ENCODE measurements at places on chromosomes 7 and 10. TPM values are rescaled to one million over a fixed set of nuclear protein-coding genes. Genes with fewer than 3 reads are reported as not detected.

Gene SEMA3C
- 28.0 TPM for total RNA-seq

Gene PLOD3
- 66.6 TPM for total RNA-seq

GRCh38 chr7:42614636-42615035, 297.2 kb downstream of the C7orf25 start:
- no peak for DNase-seq

GRCh38 chr10:121406823-121407545, 191.3 kb downstream of the FGFR2 start:
- no peak for DNase-seq

- no peak for DNase-seq
These were observed 15.2 kb downstream of the IL2RA start for GRCh38 chr10:6046773-6047611.

GRCh38 chr7:45140827-45141226, 16.8 kb upstream of the RAMP3 start:
- DNase-seq = no peak

DNA sequence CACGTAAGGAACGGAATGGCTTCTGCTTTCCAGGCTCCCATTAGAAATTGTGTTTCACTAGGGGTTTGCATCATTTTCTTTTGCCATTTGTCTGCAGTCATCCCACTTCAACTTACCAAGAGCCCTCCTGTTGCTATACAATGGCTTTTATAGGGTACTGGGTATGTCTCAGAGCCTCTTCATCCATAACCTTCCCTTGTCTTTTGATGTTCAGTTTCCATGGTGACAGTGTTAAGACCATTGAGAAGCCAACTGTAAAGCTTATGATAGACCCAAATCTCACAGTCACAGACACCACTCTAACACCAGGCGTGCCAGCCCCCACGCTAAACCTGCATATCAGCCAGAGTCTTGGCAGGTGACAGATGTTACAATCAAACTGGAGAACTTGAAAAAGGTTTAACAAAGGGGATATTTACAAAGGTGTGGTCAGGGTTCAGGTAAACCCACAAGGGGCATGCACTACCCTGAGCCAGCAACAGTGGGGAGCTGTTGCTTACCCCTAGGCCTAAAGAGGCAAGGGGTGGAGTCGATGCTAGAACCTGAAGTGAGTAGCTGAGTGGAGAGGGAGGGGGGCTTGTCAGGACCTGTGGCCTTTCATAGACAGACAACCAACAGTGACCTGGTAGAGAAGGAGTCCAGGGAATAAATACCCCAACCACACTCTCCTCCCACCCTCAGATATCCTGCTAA, 53.2 kb upstream of the ABLIM1 start:
- DNase-seq = no peak

GRCh38 chr7:142915315-142915714, 18.2 kb downstream of the TRPV5 start:
- no peak for DNase-seq

DNA sequence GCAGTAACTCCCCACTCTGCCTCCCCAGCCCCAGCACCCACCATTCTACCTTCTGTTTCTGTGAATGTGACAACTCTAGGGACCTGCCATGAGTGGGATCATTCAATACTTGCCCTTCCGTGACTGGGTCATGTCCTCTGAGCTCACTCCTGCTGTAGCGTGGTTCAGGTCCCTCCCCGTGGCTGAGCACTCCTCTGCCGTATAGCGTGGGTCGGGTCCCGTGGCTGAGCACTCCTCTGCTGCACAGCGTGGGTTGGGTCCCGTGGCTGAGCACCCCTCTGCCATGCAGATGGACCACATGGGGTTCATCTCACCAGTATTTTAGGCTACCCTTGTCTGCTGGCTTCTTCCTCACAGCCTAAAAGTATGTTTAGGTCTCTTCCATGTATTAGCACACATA, 43.0 kb downstream of the INSIG1 start:
- no peak for DNase-seq

Measured in PC-3 (cell line).